Thymus (tissue), 14 donors: ENCODE measurements at places on chromosomes 2 and 18. TPM values are rescaled to one million over a fixed set of nuclear protein-coding genes. Genes with fewer than 3 reads are reported as not detected.

Gene EML6
- 1.2 TPM for total RNA-seq

GRCh38 chr18:23229472-23229871 lies 94.2 kb downstream of the CABLES1 start:
- DNase-seq: no peak

Gene KHK
- 1.5 TPM for total RNA-seq

GRCh38 chr2:25279091-25279651 lies 62.6 kb downstream of the DNMT3A start:
- DNase-seq: no peak

- no peak for DNase-seq
These were observed 1.1 kb downstream of the SLC4A1AP start for GRCh38 chr2:27664622-27665363.

- peak; percentile 78 for DNase-seq
These were observed 49.5 kb downstream of the C2orf42 start for GRCh38 chr2:70141212-70141901.

DNA sequence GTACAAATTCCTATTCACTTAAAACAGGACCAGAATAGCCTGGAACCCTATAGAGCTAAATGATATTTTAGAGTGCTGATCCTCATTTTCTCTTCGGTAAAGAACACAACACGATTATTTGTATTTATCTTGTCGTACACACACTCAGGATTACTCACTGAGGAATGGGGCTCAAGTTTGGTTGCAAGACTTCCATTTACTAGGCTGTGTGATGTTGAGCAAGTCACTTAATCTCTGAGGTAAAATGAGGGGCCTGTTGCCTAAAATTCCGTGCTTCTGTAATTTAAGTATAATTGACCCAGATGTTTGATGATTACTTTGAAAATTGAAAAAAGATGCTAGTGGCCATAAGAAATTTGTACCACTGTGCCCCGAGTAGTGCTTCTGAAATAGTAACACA lies 42.6 kb upstream of the MAP4K3 start:
- no peak for DNase-seq

- DNase-seq: no peak
These were observed 75.0 kb upstream of the LYPD6B start for GRCh38 chr2:148963461-148963860.

DNA sequence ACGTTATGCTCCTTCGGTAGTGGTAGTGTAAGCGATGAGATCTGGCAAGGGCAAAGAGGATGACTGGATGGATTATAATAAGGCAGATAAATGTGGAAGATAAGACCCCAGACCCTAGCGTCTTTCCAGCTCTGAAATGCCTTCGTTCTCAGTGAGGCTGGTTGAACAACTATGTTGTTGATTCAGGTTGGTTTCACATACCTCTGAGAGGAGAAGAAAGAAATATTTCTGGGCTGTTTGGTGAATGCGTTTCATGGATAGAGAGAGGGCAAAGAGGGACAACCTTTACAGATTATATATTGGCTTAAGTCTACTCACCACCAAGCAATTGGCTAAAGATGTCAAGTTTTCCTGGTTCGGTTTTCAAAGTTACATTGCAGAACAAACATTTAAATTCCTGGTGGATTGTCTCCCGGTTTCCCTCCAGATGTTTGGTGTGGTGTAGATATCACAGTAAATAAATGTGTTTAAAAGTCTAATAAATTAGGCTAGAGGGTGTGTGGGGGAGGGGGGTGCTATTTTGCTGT lies 190.1 kb upstream of the GLI2 start:
- DNase-seq: no peak

Gene LBX2
- 0.09 TPM for total RNA-seq

GRCh38 chr2:207408086-207408794 lies 121.5 kb upstream of the CREB1 start:
- no peak for DNase-seq

DNA sequence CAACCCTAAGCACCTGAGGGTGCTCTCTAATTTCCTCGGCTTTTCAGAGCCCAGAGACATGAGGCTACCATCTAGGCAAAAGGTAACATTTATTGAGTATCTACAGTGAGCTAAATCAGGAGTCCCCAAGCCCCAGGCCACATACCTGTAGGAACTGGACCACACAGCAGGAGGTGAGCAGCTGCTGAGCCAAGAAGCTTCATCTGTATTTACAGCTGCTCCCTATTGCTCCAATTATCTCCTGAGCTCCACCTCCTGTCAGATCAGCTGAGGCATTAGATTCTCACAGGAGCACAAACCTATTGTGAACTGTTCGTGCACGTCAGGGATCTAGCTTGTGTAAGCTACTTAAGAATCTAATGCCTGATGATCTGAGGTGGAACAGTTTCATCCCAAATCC lies 70.2 kb downstream of the RND3 start:
- DNase-seq: no peak

DNA sequence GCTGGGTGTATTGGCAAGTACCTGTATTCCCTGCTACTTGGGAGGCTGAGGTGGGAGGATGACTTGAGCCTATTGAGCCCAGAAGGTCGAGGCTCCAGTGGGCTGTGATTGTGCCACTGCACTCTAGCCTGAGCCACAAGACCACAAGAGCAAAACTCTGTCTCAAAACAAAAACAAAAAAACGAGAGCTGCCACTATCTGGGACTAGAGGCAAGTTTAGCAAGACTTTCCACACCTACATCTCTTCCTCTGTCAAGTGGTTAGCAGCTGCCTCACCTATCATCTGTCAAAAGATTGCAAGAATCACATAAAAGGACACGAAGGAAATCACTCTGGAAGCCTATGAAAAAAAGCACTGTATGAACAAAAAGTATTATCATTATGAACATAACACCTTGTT lies 55.2 kb upstream of the RIOK3 start:
- DNase-seq: peak; percentile 31

Gene LRRTM4
- total RNA-seq: 0.09 TPM

DNA sequence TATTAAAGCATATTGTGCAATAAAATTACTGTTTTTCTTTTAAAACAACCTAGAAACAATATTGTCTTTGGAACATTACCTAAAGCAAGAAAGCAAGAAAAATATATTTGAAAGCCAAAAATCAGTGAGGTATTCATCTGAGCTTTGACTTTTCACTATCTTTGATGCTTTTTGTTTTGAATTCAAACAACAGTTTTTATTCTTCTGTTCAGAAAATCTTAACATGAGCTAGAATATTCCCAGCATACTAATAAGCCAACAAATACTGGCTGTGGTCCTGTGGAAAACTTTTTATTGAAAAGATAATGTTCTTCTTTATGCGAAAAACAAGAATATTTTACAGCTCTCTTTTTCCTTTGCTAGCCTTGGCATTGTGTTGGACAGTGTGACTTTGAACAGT lies 19.8 kb downstream of the FAM171B start:
- DNase-seq: no peak

- DNase-seq: no peak
These were observed 291.6 kb upstream of the HDAC4 start for GRCh38 chr2:239692362-239692851.

Gene AKAIN1
- total RNA-seq: 0.14 TPM

GRCh38 chr18:12313530-12314245 lies 5.6 kb downstream of the TUBB6 start:
- DNase-seq: no peak

GRCh38 chr2:219570194-219570923 lies 980 bp downstream of the OBSL1 start:
- no peak for DNase-seq

- no peak for DNase-seq
These were observed 103.9 kb upstream of the TMEFF2 start for GRCh38 chr2:192298664-192299063.

- DNase-seq: no peak
These were observed 41.3 kb upstream of the KCNE4 start for GRCh38 chr2:223010641-223011040.

GRCh38 chr18:78904179-78904531 lies 75.5 kb upstream of the SALL3 start:
- no peak for DNase-seq

Gene WNT10A
- 1.1 TPM for total RNA-seq

- DNase-seq: no peak
These were observed 88.7 kb downstream of the TFCP2L1 start for GRCh38 chr2:121196132-121196848.

DNA sequence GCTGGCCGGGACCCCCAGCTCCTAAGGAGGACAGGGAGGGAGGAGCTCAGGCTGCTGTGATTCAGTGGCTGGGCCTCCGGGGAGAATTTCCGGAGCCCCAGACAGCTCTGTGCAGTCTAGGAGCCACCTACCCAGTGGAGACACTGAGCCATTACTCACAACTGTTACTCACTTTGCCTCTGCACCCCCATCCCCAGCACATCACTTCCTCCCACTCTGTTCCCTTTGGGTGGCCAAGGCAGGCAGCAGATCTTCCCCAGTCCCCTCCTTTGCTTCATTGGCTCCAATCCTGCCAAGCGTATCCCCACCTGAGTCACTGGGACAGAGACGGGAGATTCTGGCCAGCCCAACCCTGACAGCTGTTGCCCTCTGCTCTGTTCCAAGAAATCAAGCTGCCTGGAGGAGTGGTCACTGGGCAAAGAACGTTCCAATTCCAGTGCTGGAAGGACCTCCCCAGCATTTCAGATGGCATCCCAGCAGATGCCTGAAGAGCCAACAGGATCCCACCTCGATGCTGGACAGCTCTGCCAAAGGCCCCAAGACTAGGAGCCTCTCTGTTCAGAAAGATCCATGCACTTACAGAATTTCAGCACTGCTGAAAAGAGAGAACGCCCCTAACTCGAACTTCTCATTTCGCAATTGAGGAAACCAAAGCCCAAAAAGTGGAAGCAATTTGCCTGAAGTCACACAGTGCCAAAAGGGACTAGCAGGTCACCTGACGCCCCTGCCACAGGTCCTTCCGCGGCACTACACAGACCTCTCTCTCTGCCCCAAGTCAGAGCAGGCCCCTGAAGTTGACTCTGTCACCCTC lies 68.3 kb downstream of the TNS1 start:
- DNase-seq: no peak

- no peak for DNase-seq
These were observed 144.0 kb downstream of the EML6 start for GRCh38 chr2:54867457-54867856.

DNA sequence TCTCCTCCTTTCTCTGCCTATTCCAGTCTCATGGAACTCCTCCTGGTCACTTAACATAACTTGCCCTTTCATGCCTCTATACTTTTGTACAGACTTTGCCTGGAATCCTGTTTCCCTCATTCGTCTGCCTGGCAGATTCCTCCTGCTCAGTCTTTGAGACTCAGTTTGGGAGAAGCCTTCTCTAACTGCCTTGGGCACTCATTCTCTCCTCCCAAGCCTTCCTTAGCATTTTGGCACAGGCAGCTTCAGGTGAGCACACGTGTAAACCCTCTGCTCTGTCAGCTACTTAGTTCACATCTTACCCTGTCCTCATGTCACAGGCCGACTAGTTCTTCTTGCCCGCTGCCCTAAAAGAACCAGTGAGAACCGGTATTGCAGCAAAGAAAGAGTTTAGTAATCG lies 6.0 kb upstream of the FAM98A start:
- DNase-seq: no peak

DNA sequence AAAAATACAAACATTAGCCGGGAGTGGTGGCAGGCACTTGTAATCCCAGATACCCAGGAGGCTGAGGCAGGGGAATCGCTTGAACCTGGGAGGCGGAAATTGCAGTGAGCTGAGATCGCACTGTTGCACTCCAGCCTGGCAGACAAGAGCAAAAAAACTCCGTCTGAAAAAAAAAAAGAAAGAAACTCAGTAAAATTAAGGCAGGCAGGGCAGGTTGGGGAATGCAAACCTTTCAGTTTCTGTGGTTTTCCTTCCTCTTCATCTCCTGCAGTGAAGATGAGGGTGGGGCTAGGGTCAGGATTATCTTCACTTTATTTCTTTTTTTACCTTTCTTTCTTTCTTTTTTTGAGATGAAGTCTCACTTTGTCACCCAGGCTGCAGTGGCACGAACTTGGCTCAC lies 43.2 kb upstream of the PSME4 start:
- DNase-seq: no peak

DNA sequence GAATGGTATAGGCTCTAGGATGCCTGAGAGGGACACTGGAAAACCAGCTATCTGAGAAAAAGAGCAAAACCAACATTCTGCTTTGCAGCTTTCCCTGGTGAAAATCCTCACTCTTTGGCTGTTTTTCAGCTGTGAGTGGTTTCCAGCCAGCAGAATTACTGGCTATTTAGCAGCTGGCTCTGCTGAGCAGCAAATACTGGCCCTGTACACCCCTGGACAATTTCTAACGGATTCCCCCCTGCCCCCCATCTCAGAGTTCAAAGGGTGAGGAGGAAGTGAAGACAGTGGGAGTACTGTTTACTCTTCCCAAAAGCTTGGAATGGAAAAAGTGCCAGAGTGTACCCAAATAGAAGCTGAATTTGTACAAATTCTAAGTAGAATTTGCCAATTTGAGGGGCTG lies 26.1 kb upstream of the IMP4 start:
- no peak for DNase-seq

- DNase-seq: no peak
These were observed 1618.6 kb downstream of the DPP10 start for GRCh38 chr2:116061023-116061422.

GRCh38 chr18:8084160-8084559 lies 517.0 kb downstream of the PTPRM start:
- no peak for DNase-seq
